Esophagus squamous epithelium (tissue), 5 donors: ENCODE measurements at places on chromosomes 1 and 21.

- H3K27me3 ChIP-seq = no peaks in the 10 kb centered on the region
- no peaks in the 10 kb centered on the region for H3K4me1 ChIP-seq
- DNase-seq = no peak
- no peak overlapping the region for H3K4me3 ChIP-seq
- no peak overlapping the region for H3K27ac ChIP-seq
Observed at GRCh38 chr1:147581459-147581858, 40.2 kb downstream of the BCL9 start.

DNA sequence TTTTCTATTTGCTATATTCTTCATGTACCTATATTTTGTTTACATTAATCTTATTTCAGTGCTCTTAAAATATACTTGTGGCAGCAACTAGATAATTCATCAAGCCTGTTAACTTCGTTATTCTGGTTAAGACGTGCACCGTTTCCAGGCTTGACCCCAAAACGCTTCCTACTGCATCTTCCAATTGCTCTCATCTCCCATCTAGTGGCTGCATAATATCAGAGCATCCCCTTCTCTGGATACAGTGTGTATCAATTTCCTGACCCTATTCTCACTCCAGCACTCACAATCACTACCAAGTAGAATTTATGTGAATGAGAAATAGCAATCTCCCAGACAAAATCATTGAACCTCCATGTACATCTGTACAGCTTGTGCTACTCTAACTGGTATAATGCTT is 1280.3 kb upstream of the B3GALT2 start:
- no peak overlapping the region for H3K27ac ChIP-seq
- no peaks in the 10 kb centered on the region for H3K27me3 ChIP-seq
- H3K36me3 ChIP-seq = no peaks in the 10 kb centered on the region
- DNase-seq = no peak
- no peak overlapping the region for H3K4me3 ChIP-seq
- no peaks in the 10 kb centered on the region for H3K4me1 ChIP-seq

GRCh38 chr1:166827426-166827825 is 11.8 kb upstream of the POGK start:
- no peaks in the 10 kb centered on the region for H3K4me1 ChIP-seq
- H3K27ac ChIP-seq = no peak overlapping the region
- H3K4me3 ChIP-seq = no peak overlapping the region
- no peaks in the 10 kb centered on the region for H3K27me3 ChIP-seq
- no peaks in the 10 kb centered on the region for H3K36me3 ChIP-seq

GRCh38 chr1:185850366-185850765 is 116.2 kb downstream of the HMCN1 start:
- H3K4me3 ChIP-seq = no peak overlapping the region
- DNase-seq = no peak
- H3K27me3 ChIP-seq = no peaks in the 10 kb centered on the region
- H3K4me1 ChIP-seq = no peaks in the 10 kb centered on the region
- H3K27ac ChIP-seq = no peak overlapping the region

GRCh38 chr1:107277022-107277421 is 136.2 kb downstream of the NTNG1 start:
- no peak overlapping the region for H3K4me3 ChIP-seq
- no peaks in the 10 kb centered on the region for H3K4me1 ChIP-seq
- H3K36me3 ChIP-seq = no peaks in the 10 kb centered on the region
- H3K27me3 ChIP-seq = no peaks in the 10 kb centered on the region

GRCh38 chr21:21295303-21295702 is 297.1 kb downstream of the NCAM2 start:
- DNase-seq = no peak
- no peak overlapping the region for H3K4me3 ChIP-seq
- no peak overlapping the region for H3K27ac ChIP-seq
- H3K27me3 ChIP-seq = no peaks in the 10 kb centered on the region

DNA sequence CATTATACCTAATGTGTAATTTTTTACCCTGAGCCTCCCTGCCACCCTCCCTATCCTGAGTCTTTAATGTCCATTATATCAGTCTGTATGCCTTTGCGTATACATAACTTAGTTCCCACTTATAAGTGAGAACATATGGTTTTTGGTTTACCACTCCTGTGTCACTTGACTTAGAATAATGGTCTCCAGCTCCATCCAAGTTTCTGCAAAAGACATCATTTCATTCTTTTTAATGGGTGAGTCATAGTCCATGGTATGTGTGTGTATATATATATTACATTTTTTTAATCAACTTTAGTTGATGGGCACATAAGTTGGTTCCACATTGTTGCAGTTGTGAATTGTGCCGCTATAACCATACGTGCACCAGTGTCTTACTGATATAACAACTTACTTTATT is 477.1 kb upstream of the NEGR1 start:
- DNase-seq = no peak
- no peaks in the 10 kb centered on the region for H3K36me3 ChIP-seq
- H3K4me3 ChIP-seq = no peak overlapping the region
- no peak overlapping the region for H3K27ac ChIP-seq
- H3K27me3 ChIP-seq = no peaks in the 10 kb centered on the region

DNA sequence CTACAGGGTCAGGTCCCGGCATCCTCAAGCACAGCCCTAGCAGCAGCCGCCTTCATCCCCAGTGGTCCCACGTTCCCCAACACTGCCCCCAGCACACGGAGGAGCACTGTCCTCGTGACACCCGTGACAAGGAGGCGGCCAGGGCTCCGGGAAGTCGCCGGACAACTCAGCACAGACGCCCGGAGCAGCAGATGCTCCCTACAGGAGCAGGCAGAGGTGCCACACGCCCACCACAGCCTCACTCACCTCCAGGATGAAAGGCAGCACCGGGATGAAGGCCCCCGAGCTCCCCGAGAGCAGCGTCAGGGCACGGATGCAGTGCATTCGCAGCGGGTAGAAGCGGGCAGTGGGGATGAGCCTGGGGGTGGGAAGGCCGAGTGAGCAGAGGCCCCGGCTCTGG is 8.2 kb downstream of the NOC2L start:
- no peak overlapping the region for H3K27ac ChIP-seq
- H3K36me3 ChIP-seq = peaks cover 74% of the 10 kb centered on the region
- no peak for DNase-seq
- no peaks in the 10 kb centered on the region for H3K27me3 ChIP-seq
- H3K4me3 ChIP-seq = no peak overlapping the region

- no peaks in the 10 kb centered on the region for H3K36me3 ChIP-seq
- no peaks in the 10 kb centered on the region for H3K27me3 ChIP-seq
- DNase-seq = no peak
- no peak overlapping the region for H3K27ac ChIP-seq
Observed at GRCh38 chr1:107244709-107245500, 104.1 kb downstream of the NTNG1 start.

DNA sequence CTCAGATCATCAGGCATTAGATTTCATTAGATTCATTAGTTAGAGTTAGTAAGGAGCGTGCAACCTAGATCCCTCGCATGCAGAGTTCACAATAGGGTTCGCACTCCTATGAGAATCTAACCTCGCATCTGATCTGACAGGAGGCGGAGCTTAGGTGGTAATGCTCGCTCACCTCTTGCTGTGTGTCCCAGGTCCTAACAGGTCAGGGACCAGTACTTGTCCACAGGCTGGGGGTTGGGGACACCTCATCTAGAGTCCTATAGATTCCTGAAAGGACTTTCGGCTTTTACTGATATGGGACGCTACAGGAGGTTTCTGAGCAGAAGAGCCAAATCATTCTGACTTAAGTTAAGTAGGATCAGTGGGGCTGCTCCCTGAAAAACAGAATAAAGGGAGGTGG is 91.4 kb downstream of the AKT3 start:
- H3K27me3 ChIP-seq = no peaks in the 10 kb centered on the region
- no peaks in the 10 kb centered on the region for H3K36me3 ChIP-seq
- no peaks in the 10 kb centered on the region for H3K4me1 ChIP-seq

DNA sequence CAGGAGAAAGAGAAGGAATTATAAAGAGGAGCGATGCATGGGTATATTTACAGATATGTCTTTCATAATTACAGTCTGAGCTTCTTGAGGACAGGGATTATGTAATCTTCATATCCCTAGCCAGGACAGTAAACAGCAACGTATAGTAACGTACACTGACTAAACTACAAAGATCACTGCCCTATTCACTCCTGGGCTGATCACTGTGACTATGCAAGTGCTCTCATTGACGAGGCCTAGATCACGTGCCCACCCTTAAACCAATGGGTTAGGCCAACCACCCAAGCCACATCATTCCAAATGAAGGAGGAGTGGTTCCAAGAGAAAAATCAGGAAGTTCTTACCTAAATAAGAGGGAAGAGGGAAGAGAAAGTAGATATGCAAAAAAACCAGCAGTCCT is 18.5 kb downstream of the PIK3R3 start:
- no peaks in the 10 kb centered on the region for H3K4me1 ChIP-seq
- H3K4me3 ChIP-seq = no peak overlapping the region
- H3K27ac ChIP-seq = no peak overlapping the region
- H3K36me3 ChIP-seq = no peaks in the 10 kb centered on the region
- DNase-seq = no peak
- no peaks in the 10 kb centered on the region for H3K27me3 ChIP-seq

- H3K36me3 ChIP-seq = no peaks in the 10 kb centered on the region
- no peak overlapping the region for H3K27ac ChIP-seq
- DNase-seq = no peak
- H3K27me3 ChIP-seq = no peaks in the 10 kb centered on the region
Observed at GRCh38 chr1:168932539-168932938, 174.0 kb upstream of the ATP1B1 start.

- DNase-seq = no peak
- no peaks in the 10 kb centered on the region for H3K4me1 ChIP-seq
- H3K4me3 ChIP-seq = no peak overlapping the region
- H3K36me3 ChIP-seq = no peaks in the 10 kb centered on the region
Observed at GRCh38 chr1:202362212-202362611, 13.7 kb downstream of the PPP1R12B start.

GRCh38 chr21:33308586-33309490 is 15.9 kb upstream of the IFNAR1 start:
- no peak overlapping the region for H3K4me3 ChIP-seq
- no peak overlapping the region for H3K27ac ChIP-seq
- no peaks in the 10 kb centered on the region for H3K36me3 ChIP-seq
- no peak for DNase-seq
- no peaks in the 10 kb centered on the region for H3K4me1 ChIP-seq

- DNase-seq = no peak
- no peak overlapping the region for H3K4me3 ChIP-seq
- no peak overlapping the region for H3K27ac ChIP-seq
- no peaks in the 10 kb centered on the region for H3K4me1 ChIP-seq
- H3K27me3 ChIP-seq = no peaks in the 10 kb centered on the region
Observed at GRCh38 chr21:40489001-40489400, 358.0 kb downstream of the DSCAM start.

- peak overlapping the region; percentile 94 for H3K27ac ChIP-seq
- H3K36me3 ChIP-seq = no peaks in the 10 kb centered on the region
- H3K27me3 ChIP-seq = no peaks in the 10 kb centered on the region
- DNase-seq = peak; percentile 37
- peaks cover 42% of the 10 kb centered on the region for H3K4me1 ChIP-seq
Observed at GRCh38 chr1:150552128-150552910, 3.1 kb downstream of the ADAMTSL4 start.
